ENCODE measurements at places on chromosomes 12 and 14.

- no peak for DNase-seq
Observed at GRCh38 chr14:104981699-104982541, 3.7 kb upstream of the CLBA1 start.

DNA sequence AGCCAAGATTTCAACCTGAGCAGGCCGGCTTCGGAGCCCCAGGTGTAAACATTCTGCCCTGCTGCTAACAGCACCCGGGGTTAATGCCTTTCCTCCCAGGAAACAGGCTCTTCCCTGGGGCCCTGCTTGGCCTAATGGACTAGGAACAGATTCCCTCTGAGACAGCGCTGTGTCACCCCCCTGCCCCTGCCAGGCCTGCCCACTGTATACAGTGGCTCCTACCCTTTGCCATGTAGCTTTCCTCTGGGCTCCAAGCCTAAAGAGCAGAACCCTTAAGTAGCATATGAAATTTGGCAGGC, 28.3 kb upstream of the BCDIN3D start:
- no peak for DNase-seq

DNA sequence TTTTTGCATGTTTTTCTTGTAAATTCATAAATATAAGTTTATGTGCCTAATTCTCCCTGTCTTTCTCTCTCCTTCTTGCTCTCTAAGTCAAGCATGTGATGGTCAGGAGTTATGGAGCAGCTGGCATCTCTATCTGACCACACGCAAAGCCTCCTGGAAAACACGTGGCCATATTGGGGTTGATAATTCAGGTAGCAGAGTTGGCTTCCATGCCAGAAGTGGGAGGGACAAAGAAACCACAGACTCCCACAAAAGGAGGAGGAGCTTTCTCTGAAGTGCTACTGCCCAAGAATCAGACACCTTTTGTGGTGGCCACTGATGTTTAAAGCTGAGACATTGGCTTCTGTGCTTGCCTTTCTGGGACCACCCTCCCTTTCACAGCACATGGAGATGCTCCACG, 517.6 kb upstream of the TMEM132C start:
- DNase-seq, result no peak

GRCh38 chr14:89292579-89293313, 124.3 kb downstream of the FOXN3 start:
- no peak for DNase-seq

DNA sequence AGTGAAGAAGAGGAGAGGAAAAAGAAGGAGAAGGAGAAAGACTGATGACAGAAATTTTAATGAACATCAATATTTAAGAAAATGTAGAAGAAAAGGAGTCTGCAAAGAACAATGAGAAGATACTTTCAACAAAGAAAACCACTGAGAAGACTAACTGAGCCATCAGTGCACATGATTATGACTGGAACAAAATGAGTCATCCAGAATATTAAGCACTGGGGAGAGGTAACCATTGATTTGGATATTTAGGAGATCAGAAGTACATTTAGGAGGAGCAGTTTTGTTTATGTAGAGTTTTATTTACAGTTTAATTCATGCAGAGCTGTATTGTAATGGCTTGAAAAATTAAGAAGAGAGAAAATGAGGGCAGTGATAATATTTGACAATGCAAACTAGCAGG, 159.1 kb downstream of the C12orf50 start:
- DNase-seq, result no peak

GRCh38 chr14:66273261-66273832, 212.8 kb upstream of the CCDC196 start:
- DNase-seq, result no peak

DNA sequence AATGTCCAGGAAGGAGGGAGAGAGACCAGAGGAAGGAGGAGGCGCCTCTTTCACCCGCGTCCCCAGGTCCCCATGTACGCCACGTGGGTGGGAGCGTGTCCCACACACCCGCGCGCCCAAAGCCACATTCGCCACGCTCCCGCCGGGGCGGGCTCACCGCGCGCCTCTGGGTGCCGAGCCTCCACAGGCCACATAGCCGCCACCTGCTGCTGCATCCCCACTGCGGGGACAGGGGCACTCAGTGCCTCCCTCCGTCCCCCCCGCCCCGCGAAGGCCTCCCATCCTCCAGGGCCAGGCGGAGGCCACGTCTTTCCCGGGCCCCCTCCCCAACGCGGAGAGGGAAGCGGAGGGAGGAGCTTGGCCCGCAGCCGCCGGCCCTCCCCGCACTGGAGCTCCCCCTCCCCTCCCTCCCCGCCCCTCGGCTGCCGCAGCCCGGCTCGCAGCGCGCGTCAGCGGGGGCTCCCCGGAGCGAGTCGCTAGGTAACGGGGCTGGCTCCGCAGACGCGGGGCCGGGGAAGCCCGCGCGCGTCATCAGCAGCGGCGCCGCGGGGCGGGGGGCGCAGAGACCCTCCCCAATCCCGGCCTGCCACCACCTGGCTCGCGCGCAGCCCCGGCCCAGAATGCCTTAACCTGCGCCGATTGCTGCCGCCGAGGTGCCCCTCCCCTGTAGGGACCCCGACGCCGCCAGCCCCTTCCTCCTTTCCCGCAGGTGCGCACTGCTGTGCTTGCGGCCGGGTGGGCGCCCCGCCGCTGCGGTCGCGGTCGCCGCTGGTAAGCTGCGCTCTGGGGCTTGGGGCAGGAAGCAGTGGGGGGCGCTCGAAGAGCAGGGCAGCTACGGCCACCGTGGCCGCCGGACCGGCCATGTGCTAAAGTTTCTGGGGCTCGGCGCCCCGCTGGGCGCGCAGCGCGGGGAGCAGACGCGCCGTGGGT, 536 bp upstream of the TUNAR start:
- no peak for DNase-seq

- no peak for DNase-seq
Observed at GRCh38 chr14:55028066-55028465, 1.0 kb downstream of the SOCS4 start.

DNA sequence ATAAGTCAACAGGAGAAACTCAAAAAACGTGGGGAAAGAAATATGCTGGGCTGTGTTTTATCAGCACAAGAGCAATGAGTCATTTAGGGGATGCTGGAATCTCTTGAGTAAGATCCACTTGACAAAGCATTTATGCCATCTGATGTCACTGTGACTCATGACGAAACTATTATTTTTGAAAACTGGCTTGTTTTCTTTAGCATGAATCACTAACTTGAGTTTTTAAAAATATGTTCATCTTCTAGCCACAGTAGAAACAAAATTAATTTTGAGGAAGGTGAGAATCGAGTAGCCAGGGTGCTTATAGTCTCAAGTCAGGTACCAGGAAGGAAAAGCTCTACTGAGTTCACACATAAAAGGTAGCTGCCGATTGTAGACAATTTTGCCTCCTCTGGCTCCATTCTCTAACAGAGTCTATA, 456.2 kb upstream of the MGAT4C start:
- no peak for DNase-seq

- DNase-seq, result no peak
Observed at GRCh38 chr12:8668441-8668840, 5.8 kb upstream of the MFAP5 start.

DNA sequence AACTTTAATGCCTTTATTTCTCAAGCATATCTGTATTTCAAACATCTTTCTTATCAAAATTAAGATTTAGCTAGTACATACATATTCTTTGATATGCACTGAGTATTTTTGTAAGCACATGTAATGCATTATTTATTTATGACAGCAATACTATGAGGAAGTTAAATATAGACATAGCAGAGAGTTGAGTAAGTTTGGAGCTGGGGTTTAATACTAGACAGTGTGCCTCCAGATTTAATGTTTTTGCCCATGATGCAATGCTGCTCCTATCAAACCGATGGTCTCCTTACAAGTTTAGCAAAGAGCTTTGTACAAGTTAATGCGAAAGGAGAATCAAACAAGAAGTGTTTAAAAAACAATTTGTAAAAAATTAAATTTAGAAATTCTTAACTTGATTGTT, 826.6 kb upstream of the MGAT4C start:
- DNase-seq, result no peak

- DNase-seq, result no peak
Observed at GRCh38 chr12:1773937-1774655, 46.3 kb upstream of the LRTM2 start.

DNA sequence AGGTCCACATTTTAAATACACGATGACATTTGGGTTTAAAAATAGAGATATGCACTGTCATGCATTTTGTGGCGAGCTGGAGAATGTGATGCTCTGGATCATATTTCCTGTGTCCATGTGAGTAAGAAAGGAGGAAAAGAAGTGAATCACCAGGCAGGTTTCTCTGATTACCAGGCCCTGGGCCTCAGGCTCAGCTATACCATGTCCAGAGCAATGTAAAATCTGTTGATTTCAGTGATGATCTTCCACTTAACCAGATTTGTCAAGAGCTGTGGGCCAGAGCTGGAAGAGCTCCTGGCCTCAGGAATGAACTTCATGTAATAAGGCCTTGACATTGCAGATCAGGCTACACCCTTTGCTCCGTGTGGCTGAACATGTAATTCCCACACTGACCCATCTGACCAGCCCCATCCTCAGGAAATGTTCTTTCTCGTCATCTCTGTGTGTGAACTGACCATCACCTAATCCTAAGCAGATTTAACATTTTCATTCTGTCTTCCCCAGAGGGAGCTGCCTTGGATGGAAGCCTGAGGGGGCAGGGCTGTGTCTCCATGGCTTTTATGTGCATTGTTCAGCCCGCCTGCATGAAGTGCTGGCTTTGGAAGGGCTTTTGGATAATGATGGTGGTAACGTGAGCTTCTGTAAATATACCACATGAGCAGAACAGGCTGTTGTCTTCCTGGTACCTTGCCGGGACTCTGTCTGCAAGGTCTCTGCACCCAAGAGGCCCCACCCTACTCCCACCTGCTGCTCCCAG, 54.5 kb downstream of the CRACR2A start:
- no peak for DNase-seq

GRCh38 chr12:87234898-87235297, 794.3 kb downstream of the C12orf50 start:
- no peak for DNase-seq

- DNase-seq, result peak; percentile 5
Observed at GRCh38 chr14:81435391-81436295, 35.5 kb upstream of the STON2 start.

- DNase-seq, result no peak
Observed at GRCh38 chr12:108442067-108442466, 73.0 kb upstream of the FICD start.

DNA sequence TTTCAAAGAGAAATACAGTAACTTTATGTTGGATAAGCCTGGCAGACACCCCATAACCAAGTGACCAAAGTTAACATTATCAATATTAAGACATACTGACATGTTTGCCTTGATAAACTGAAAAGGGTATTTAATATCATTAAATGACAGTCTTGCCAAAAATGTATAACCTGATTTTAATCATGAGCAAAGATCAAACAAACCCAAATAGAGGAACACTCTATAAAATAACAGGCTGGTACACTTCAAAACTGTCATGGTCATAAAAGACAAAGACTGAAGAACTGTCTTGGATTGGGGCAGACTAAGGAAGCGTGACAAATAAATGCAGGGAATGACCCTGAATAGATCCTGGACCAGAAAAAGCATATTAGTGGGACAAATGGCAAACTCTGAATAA, 64.0 kb downstream of the AKAP6 start:
- DNase-seq, result no peak

- DNase-seq, result no peak
Observed at GRCh38 chr12:70890895-70891832, 29.4 kb downstream of the PTPRR start.

- no peak for DNase-seq
Observed at GRCh38 chr12:3578557-3578956, 87.6 kb downstream of the PRMT8 start.

- no peak for DNase-seq
Observed at GRCh38 chr12:27865421-27865820, 85.4 kb upstream of the MANSC4 start.

- DNase-seq, result no peak
Observed at GRCh38 chr14:62187265-62187664, 425.0 kb downstream of the SNAPC1 start.

GRCh38 chr12:120055231-120056000, 61.1 kb downstream of the RAB35 start:
- no peak for DNase-seq

DNA sequence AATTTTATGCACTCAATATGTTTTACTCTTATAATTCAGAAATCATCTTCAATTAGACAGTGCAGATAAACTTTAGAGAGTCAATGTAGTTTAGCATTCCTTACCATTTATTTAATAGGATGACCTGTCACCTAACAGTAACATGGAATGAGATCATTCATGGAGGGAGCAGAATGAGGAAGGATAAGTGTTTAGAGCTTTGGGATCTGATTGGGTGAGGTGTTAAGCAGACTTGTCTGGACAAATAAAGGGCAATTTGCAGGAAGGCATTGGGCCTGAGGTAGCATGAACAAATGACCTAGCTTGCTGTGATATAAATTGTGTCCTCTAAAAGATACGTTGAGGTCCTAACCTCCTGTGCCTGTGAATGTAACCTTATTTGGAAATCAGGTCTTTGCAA, 187.4 kb downstream of the C12orf42 start:
- no peak for DNase-seq

DNA sequence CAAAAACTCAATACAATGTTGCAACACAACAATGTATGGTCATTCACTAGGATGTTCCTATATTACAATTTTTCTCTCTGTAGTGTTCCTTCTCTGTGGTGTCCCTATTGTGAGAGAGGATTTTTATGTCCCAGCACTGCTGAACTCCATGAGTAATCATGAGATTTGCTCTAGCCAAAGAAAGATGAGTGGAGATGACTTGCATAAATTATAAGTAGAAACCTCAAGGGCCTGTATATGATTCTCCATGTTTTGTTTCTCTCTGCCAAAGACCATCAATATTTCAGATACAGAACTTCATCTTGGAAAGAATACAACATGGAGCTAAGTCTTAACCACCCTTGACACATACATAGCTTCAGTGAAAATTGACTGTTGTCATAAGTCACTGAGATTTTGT, 579.1 kb downstream of the TMTC2 start:
- DNase-seq, result no peak

- no peak for DNase-seq
Observed at GRCh38 chr14:43541356-43541755, 965.7 kb downstream of the FSCB start.

- DNase-seq, result no peak
Observed at GRCh38 chr12:3523058-3523457, 32.1 kb downstream of the PRMT8 start.

DNA sequence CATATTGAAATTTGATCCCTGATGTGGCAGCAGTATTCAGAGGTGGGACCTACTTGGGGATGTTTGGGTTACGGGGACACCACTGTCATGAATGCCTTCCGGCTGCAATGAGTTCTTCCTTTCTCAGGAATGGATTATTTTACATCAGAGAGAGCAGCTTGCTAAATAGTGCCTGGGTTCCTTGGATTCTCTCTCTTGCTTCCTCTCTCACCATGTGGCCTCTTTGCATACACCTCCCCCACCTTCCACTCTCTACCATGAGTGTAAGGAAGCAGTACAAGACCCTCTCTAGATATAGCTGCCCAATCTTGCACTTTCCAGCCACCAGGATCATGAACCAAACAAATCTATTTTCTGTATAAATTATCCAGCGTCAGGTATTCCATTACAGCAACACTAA, 15.4 kb upstream of the SCAF11 start:
- no peak for DNase-seq

All from T-cell (primary cell).